ENCODE measurements at places on chromosomes 2 and 18.

GRCh38 chr2:159090514-159091201, 122.2 kb downstream of the TANC1 start:
- no peak for DNase-seq

GRCh38 chr2:119478978-119479295, 45.3 kb downstream of the SCTR start:
- DNase-seq: no peak

GRCh38 chr2:161975813-161976160, 98.2 kb downstream of the DPP4 start:
- no peak for DNase-seq

GRCh38 chr2:57291209-57291608, 755.4 kb upstream of the VRK2 start:
- DNase-seq: no peak

DNA sequence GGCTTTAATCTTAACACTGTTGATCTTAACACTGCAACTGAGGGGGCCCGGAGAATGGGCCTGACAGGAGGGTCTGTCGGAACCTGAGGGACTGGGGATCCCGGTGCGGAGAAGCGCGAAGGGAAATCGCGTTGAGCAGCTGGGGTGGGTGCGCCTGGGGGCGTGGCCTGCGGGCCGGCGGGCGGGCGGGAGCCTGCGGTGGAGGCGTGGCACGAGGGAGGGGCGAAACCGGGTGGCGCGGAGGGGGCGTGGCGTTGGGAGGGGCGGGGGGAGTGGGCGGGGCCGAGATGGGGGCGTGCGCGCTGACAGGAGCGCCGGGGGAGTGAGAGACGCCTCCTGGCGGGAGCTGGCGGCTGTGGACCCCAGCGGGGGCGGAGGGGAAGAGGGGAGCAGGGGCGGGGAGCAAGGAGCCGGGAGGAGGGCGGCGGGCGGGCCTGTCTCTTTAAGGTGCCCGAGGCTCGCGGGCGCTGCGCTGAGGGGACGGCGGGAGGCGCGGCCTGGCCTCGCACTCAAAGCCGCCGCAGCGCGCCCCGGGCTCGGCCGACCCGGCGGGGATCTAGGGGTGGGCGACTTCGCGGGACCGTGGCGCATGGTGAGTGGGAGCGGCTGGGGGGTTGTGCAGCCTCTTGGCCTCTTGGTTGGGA, at the start of gene TWSG1:
TSS of gene TWSG1 (plus strand) at position 445 of the 644 bp plus-strand sequence. CDS start 2,457 bp downstream, outside the sequence.
- peak; percentile 94 for DNase-seq

GRCh38 chr2:68889500-68889899, 18.3 kb upstream of the BMP10 start:
- no peak for DNase-seq

DNA sequence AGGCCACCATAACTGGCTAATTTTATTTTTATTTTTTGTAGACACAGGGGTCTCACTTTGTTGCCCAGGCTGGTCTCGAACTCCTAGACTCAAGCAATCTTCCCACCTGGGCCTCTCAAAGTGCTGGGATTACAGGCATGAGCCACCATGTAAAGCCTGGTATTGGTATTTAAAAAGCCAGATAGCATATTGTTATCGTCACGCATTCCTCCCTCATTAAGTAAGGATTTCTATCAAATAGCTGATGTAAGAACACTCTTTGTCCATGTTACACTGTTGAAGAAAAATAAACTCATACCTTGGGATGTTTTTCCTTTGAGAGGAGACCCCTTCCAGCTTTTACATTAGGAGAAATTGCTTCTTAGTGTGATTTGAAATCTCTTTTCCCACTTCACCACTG, 39.2 kb upstream of the DARS1 start:
- no peak for DNase-seq

DNA sequence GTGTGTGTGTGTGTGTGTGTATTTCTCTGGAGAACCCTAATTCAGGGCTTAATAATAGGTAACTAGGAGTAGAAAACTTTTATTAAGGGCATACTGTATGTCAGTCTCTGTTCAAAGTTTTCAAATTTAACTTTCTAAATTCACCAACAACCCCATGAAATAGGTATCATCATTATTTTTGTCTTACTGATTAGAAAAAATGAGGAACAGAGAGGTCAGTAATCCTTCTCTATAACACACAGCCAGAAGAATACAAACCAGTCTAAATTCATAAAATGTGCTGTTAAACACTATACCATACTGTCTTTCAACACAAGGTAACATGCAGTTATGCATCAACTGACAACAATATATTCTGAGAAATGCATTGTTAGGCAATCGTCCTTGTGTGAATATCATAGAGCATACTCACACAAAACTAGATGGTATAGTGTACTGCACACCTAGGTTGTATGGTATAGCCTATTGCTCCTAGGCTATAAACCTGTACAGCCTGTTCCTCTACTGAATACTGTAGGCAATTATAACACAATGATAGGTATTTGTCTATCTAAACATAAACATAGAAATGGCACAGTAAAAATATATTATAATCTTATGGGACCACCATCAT, 143.1 kb downstream of the PTH2R start:
- no peak for DNase-seq

- no peak for DNase-seq
Observed at GRCh38 chr2:138249207-138249606, 252.4 kb upstream of the SPOPL start.

DNA sequence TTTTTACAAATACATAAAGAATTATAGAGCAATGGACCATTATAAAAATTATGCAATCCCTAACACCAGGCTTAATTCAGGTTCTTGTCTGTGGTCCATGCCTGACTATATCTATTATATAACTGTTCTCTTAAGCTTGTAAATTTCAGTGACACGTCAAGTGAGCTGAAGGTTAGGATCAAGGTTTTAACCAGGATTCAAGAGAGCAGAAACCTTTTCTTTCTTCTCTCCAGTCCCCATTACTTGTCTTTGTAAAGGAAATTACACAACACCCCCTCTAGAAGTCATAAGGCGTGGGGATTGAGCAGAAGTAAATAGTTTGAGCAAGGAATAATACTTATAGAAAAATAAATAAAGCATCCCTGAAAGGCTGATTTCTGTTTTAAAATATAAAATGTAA, 122.0 kb downstream of the ZNF521 start:
- no peak for DNase-seq

All from activated gamma-delta T cell (primary cell).